ENCODE measurements at places on chromosomes 3 and 15.

- DNase-seq, result no peak
These were observed 206.4 kb upstream of the CFAP20DC start for GRCh38 chr3:59256230-59256629.

- DNase-seq, result peak; percentile 89
These were observed 21.6 kb downstream of the ANAPC13 start for GRCh38 chr3:134464064-134464688.

- DNase-seq, result no peak
These were observed 453.4 kb upstream of the ROBO2 start for GRCh38 chr3:76586471-76586870.

GRCh38 chr3:149588909-149589308 is 68.9 kb downstream of the WWTR1 start:
- no peak for DNase-seq

- no peak for DNase-seq
These were observed 51.9 kb upstream of the RPL32 start for GRCh38 chr3:12893247-12893646.

Data from posterior cingulate gyrus (tissue), 11 donors.